GM20000 (cell line): ENCODE measurements at places on chromosomes 2 and 18.
A peak's percentile ranks its signal among the peaks of the same experiment; 100 is the strongest.

GRCh38 chr18:25446972-25447371, 95.0 kb upstream of the ZNF521 start:
- peak; percentile 6 for DNase-seq

GRCh38 chr2:233974530-233975071, 57.4 kb downstream of the TRPM8 start:
- no peak for DNase-seq

- DNase-seq: no peak
Observed at GRCh38 chr18:43001821-43002220, 113.7 kb downstream of the RIT2 start.

DNA sequence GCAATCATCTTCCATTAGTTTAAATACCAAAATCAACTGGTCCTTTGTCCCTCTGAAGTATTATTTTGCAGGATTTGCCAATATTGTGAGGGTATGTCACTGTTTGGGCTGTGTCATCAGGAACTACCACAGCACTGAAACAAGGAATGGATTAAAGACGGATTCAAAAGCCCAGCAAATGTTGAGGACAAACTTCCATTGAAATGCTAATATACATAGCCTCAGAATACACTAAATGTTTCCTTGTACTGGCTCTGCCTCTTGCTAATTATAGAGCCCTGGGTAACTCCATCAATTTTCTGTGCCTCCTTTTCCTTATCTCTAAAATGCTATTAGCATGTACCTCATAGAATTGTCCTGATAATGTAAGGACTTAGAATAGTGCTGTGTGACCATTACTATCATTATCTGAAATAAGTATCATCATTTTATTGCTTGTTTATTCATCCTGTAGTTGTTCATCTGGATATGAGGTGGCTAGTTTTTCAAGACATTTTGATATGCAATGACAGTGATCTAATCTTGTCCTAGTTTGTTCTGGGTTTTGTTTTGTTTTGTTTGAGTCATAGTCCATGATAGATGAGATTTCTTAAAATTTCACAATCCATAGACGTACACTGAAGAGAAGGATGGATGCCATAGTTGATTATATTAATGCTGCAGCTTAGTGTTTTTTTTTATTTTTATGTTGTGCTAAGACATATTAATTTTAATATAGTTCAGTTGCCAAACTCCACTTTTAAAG, 333.4 kb upstream of the KCNH7 start:
- no peak for DNase-seq

GRCh38 chr2:109690822-109691541, 76.8 kb downstream of the SOWAHC start:
- no peak for DNase-seq

- no peak for DNase-seq
Observed at GRCh38 chr2:239695106-239695727, 294.4 kb upstream of the HDAC4 start.
